ENCODE measurements at places on chromosomes 11 and 22.

DNA sequence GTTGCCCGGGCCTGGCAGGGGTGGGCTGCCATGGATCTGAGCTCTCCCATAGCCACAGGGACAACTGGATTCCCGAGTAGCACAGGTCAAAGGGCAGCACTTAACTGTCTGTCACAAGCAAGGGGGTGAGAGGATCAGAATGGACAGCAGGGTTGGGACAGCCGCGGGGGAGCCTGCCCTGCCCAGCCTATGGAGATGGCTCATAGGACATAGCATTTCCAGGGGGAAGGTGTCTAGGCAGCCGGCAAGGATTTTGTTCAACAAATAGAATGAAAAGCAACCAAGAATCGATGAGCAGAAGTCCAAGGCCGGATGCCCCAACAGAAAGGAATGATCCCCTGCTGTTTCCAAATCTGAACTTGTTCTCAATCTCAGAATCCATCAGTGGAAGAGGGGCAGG lies 92.9 kb downstream of the RPS6KA4 start:
- no peak for DNase-seq

- no peak for DNase-seq
Measured at GRCh38 chr11:87743007-87743406, 432.2 kb downstream of the RAB38 start.

DNA sequence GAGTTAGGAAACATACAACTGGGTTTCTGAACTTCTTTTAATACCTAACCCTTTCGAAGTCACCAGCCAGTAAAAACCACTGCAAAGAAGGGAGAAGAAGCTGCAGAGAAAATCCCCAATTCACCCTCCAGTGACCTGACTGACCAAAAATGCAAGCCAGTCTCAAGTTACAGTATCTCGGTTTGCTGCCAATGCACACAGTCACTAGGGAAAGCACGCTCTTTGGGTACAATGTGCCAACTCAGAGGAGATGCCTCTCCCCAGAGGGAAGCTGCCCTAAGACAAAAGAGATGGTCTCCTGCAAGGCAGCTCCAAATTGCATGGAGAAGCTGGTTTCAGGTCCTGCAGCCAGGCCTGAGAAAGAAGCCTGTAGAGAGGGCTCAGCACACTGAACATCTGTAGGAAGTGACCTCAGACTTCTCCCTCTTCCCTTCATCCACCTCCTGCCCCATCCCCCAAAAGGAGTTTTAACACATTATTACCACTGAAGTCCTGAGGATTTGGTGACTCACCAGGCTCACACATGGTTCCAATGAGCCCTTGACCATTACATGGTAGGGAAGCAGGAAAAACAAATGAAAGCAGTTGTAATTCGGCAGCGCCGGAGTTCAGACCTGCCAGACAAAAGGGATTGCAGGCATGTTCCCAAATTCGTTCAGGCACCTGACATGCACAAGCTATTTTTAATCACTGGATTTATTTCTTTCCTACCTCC lies 90.1 kb downstream of the ETS1 start:
- DNase-seq = peak; percentile 61

DNA sequence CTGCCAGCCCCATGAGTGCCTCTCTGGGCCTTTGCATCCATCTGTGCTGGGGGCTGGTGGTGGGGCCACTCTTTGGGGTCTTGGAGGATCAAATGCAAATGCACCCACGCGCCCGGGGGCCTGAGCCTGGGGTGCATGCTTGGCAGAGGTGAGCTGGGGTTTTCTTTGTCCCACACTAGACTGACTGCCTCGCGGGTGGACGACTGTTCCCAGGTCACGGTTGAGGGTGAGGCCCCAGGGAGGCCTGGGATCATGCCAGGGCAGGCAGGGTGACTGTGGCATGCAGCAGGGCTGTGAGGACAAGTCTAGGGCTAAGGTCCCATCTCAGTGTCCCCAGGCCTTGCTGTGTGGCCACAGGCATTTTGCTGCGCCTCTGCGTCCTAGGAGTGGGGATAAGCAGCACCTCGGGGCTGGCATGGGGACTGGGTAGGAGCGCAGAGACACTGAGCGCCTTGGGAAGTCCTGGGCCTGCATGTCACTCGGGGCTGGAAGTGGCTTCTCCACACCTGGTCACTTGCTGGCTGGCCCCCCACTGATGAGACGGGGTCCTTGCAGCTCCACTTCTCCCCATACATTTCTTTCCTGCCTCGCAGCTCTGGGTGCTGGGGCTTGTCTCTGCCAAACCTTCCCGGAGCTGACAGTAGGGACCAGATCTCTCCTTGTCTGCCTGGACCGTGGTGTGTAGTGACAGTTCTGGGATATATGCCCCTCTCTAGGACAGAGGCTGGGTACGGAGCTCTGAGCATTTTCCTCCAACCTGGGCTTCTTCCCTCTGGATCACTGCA lies 133.1 kb downstream of the CTTN start:
- no peak for DNase-seq

GRCh38 chr11:34160791-34161190 lies 55.4 kb downstream of the NAT10 start:
- no peak for DNase-seq

GRCh38 chr11:115887316-115887715 lies 383.1 kb upstream of the CADM1 start:
- no peak for DNase-seq

- DNase-seq = no peak
Measured at GRCh38 chr22:48331691-48332220, 1495.9 kb downstream of the BRD1 start.

DNA sequence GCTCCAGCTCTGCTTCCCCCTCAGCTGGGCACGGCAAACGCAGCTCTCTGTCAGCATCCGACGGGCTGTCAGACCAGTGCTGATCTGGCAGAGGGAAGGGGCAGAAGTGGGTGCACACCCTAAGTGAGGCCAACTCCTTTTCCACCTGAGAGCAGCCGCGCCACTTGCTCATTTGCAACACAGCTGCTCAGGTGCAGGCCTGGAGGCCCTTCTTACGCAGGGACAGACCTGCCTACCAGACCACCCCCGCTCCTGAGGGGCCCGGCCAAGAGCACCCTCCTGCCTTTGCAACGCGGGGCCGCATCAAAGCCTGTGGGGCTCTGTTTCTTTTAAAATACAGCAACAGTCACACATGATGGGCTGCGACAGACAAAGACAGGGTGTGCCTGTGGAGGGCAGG lies 47.8 kb upstream of the BID start:
- no peak for DNase-seq

DNA sequence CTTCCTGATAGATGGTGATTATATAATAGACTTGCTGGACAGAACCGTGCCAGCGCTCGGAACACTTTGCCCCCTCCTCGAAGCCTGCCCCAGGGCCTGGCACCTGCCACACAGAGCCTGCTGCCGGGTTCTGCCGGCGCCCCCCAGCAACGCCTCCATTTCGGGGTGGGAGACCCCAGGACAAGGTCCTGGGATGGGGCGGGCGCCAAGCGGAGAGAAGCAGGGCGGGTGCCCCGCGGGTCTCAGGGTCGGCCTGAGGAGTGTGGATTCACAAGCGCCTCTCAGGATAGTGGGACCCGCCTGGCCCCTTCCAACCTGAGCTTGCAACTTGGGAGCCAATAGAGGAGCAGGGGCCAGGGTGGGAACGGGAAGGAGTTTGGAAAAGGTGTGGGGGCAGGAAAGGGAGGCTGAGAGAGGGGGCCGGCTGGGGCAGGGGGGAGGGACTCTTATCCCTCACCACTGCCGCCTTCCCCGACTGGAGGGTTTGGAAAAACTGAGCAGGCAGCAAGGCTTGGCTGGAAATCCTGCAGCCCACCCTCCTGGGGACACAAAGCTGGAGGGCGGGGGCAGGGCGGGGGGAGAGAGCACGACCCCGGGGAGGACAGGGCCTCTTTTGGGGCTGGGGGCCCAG lies 3.3 kb upstream of the BCL9L start:
- DNase-seq = peak; percentile 82

- DNase-seq = no peak
Measured at GRCh38 chr11:94673951-94674491, 94.1 kb upstream of the AMOTL1 start.

- DNase-seq = no peak
Measured at GRCh38 chr11:107157146-107157808, 139.0 kb upstream of the GUCY1A2 start.

DNA sequence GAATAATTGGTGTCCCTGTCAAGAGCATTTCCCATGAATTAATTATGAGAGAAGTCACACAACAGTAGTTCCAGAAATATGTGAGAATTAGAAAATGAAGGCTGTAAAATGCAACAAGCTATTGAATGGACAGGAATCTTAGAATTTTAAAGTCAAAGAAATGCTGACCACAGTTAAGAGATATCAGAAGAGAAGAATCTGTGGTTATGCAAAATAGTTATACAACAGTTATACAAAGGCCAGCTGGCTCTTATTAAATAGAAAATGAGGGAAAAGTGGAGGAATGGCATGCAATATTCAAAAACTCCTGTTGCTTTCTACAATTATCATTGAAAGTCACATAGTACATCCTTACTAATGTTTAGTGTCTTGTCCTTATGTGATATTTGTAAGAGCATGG lies 27.4 kb downstream of the CASP12 start:
- no peak for DNase-seq

- no peak for DNase-seq
Measured at GRCh38 chr11:126720539-126721235, 279.9 kb downstream of the KIRREL3 start.

GRCh38 chr22:22863001-22863400 lies 24.6 kb upstream of the IGLL5 start:
- DNase-seq = no peak

GRCh38 chr11:45031912-45032519 lies 81.3 kb upstream of the TP53I11 start:
- DNase-seq = no peak

- no peak for DNase-seq
Measured at GRCh38 chr11:80727315-80727714, 1286.5 kb upstream of the TENM4 start.

GRCh38 chr11:43554148-43554473 lies 126.4 kb upstream of the HSD17B12 start:
- no peak for DNase-seq

GRCh38 chr11:134050541-134051383 lies 18.1 kb upstream of the JAM3 start:
- DNase-seq = peak; percentile 85

GRCh38 chr22:36197514-36198146 lies 4.0 kb downstream of the APOL4 start:
- DNase-seq = no peak

- DNase-seq = no peak
Measured at GRCh38 chr22:27386186-27386585, 415.4 kb downstream of the MN1 start.

- DNase-seq = no peak
Measured at GRCh38 chr11:72231396-72232259, 7.1 kb downstream of the INPPL1 start.

DNA sequence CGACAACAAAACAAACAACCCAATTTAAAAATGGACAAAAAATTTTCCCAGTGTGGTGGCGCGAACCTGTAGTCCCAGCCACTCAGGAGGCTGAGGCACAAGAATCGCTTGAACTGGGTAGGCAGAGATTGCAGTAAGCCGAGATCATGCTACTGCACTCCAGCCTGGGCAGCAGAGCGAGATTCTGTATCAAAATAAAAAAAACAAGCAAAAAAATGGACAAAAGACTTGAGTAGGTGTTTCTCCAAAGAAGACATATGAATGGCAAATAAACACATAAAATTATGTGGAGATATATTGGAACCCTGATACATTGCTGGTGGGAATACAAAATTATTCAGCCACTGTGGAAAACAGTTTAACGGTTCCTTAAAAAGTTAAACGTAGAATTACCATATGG lies 27.4 kb upstream of the MAPK1 start:
- no peak for DNase-seq

- no peak for DNase-seq
Measured at GRCh38 chr11:108003623-108004022, 5.1 kb upstream of the CUL5 start.

- DNase-seq = no peak
Measured at GRCh38 chr11:129354691-129355090, 21.0 kb upstream of the BARX2 start.

GRCh38 chr11:2561696-2562581 lies 117.1 kb downstream of the KCNQ1 start:
- DNase-seq = no peak

- DNase-seq = no peak
Measured at GRCh38 chr11:102957953-102958352, 2.4 kb upstream of the MMP13 start.

DNA sequence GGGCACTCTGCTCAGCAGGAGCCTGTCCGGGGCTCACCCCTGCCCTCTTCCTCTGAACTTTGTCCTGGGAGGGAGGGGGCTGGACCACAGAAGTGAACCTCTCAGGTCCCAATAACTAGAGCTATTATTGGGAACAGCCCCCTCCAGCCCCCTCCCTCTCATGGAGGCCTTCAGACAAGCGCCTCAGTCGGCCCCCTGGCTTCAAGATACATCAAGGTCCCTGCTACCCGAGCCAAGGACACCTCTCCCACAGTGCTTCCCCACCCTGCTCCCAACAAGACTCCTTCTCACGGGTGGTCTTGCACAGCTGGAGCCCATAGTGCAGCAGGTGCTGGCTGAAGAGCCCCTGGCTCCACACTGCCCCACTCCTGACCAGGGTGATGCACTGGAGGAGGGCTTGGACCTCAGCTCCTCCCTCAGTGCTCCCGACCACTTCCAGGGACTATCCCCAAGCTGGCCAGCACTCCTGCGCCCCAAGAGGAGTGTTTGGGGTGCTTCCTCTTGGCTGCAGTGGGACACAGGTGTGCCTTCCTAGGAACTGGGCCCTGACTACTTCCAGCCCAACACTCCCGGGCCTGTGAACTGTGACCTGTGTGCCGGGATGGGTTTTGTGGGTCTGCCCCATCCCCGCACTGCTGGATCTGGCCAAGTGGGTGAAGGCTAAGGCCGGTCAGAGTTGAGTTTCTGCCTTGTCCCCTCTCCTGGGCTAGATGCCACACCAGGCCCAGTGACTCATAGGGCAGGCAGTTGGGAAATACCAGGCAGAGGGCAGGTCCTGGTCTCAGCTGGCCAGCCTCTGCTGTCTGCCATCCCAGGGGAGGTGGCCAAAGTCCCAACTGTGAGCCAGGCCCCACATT lies 2.2 kb downstream of the PNPLA2 start:
- peak; percentile 89 for DNase-seq

DNA sequence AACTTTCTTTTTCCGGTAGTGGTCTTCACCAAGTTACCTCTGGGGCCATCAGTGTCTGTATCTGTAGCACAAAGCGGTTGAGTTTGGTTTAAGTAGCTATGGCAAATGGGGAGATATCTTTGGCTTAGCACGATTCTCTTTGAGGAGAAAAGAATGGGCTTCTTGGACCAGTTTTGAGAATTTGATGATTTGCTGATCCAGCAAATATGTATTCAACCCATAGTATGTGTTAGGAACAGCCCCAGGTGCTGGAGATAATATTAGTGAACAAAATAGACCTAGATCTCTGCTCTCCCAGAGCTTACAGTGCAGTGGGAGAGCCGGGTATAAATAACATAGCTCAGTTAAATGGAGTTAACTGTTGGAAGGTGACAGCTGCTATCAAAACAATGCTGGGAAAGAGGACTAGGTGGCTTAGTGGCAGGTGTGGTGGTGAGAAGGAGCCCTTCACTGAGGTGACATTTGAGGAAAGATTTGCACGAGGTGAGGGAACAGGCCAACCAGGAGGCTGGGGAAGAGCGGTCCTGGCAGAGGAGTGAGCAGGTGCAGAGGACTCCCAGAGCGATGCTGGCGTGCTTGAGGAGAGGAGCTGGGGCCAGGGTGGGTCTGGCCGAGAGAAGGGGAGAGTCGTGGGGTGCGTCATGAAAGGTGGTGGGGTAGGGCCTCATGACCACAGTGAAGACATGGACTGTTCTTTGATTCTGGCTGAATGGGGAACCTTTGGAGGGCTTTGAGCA lies 5.0 kb downstream of the TBC1D22A start:
- no peak for DNase-seq

- no peak for DNase-seq
Measured at GRCh38 chr11:103736315-103737036, 300.0 kb upstream of the DDI1 start.

- no peak for DNase-seq
Measured at GRCh38 chr11:38456371-38456770, 1858.3 kb upstream of the RAG2 start.

- no peak for DNase-seq
Measured at GRCh38 chr11:87144252-87144651, 106.5 kb downstream of the TMEM135 start.

Data from hepatic stellate cell (primary cell).